ENCODE measurements at places on chromosomes 7 and 10.

GRCh38 chr10:18460032-18460431, 191.4 kb downstream of the NSUN6 start:
- DNase-seq, result no peak

GRCh38 chr10:26358071-26358470, 80.1 kb upstream of the APBB1IP start:
- DNase-seq, result no peak

GRCh38 chr7:131900785-131901287, 344.4 kb upstream of the PODXL start:
- DNase-seq, result no peak

DNA sequence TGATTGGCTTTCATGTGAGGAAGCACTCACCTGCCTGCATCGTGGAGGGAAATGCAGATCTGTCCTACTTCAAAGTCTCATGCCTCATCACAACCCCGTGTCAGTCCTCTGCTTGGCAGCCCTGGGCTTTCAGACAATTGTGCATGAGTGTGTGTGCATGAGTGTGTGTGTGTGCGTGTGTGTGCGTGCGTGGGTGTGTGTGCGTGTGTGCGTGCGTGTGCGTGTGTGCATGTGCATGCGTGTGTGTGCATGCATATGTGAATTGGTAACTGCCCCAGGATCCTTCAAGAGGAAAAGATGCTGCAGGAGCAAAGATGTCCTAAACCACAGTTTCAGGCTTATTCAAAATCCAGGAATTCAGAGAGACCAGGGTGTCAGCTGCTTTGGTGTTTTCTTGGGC, 71.3 kb downstream of the LANCL2 start:
- DNase-seq, result no peak

- no peak for DNase-seq
These were observed 419.9 kb upstream of the PCDH15 start for GRCh38 chr10:55220975-55221374.

DNA sequence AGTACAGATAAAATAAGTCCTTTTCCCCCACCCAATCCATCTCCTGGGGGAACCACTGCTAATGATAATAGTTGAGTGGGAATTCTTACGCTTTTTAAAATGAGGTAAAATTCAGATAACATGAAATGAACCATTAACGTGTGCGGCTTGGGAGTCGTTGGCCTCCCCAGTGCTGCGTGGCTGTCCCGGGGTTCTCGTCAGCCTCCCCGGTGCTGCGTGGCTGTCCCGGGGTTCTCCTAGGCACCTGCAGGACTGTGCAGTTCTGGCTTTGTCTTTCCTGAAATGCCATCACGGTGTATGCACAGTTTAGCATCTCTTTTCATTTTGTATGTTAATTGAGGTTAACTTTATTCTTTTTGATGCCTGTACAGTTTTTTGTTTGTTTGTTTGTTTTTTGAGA, 13.5 kb downstream of the SUN1 start:
- no peak for DNase-seq

- no peak for DNase-seq
These were observed 64.8 kb downstream of the CD36 start for GRCh38 chr7:80703272-80703671.

- no peak for DNase-seq
These were observed 138.3 kb downstream of the EGFR start for GRCh38 chr7:55156919-55157763.

DNA sequence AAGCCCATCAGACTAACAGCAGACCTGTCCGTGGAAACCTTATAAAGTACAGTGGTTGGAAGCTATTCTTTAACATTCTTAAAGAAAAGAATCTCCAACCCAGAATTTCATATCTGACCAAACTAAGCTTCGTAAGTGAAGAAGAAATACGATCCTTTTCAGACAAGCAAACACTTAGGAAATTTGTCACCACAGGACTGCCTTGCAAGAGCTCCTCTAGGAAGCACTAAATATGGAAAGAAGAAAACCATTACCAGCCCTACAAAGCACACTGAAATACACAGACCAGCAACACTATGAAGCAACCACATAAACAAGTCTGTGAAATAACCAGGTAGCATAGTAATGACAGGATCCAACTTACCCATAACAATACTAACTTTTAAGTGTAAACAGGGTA, 177.7 kb upstream of the PRSS1 start:
- DNase-seq, result no peak

DNA sequence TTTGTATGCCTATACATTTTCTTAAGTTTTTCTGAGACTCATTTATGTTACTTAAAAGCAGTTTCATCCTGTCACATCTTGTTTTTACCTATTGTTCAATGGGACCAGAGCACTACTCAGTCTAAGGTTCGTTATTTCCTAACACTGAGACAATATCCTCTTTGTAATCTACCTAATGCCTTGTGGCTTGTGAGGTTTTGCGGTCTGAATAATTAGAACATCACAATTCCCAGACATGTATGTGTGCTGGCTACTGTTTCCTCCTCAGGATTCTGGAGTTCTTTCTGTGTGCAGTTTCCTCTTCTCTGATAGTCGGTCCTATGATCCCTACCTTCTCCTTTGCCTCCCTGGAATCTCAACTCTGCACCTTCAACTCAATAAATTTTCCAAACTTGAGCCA, 620.2 kb downstream of the ANKRD7 start:
- DNase-seq, result no peak
